HTR-8/SVneo (cell line): ENCODE measurements at places on chromosomes 2 and 18.

DNA sequence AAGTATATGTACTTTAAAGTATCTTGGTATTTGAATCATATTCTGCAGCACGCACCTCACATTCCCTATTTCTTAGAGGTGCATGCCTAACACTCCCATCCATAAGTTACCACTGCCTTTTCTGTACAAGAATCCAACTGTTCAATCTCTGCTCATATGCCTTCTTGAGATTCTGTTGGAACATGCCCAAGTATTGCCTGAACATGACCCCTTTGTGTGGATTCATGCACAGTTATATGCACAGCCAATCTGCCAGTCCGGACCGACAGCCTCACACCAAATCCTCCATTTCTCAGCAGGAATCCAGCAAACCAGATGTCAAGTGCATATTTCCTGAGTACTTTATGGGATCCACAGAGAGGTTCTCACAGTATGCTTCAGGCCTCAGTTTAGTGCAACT is 222.0 kb downstream of the TMEM182 start:
- no peak for DNase-seq

GRCh38 chr18:80170395-80171053 is 61.5 kb downstream of the ADNP2 start:
- no peak for DNase-seq

- DNase-seq: no peak
Observed at GRCh38 chr2:222998459-222998858, 53.5 kb upstream of the KCNE4 start.

DNA sequence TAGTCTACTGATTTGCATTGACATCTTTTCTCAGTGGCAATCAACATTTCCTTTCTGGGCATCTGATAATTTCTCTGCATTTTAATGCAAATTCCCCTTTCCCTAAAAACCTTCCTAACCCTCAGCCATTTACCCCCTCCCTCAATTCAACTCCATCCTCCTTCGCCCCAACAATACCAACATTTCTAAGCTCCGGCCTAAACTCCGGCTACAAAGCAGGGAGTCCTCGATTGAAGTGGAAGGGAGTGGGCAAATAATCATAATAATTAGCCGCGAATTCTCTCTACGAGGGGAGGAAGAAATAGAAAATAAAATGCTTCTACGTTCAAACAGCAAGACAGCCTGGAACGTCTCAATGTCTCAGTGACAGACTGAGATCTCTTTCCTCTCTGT is 4.6 kb downstream of the BCL11A start:
- DNase-seq: no peak

- DNase-seq: no peak
Observed at GRCh38 chr2:134148172-134148571, 105.7 kb upstream of the MGAT5 start.

DNA sequence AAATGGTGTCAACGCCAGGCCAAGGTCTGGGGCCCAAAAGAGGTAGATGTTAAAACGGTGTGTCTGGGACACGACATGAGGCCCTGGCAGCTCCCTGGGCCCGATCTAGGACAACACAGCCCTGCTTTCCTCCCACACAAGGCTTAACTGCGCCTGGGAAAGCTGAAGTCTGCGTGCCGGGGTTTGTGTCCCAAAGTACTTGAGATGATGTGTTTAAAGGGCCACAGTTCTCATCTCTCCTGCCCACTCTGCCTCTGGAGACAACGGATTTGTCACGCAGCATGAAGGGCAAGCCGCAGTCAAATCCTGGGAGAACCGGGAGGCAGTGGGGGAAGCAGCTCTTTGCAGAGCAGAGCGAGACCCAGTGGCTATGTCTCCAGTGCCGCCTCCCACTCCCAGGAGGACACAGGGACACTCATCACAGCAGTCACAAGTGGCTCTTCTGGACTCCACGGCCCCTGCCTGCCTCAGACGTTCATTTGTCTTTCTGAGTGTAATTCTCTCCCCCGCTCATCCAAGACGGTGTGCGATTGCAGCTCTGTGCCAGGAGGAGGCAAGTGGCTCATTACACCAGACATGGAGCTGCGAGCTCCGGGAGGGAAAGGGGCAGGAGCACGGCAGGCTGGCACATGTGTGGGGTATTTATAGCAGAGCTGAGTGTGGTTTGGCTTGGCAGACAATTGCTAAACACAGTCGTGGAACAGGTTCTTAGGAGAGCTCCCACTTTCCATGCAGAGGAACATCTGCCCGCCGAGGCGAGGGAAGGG is 57.7 kb upstream of the SEMA4C start:
- DNase-seq: no peak

DNA sequence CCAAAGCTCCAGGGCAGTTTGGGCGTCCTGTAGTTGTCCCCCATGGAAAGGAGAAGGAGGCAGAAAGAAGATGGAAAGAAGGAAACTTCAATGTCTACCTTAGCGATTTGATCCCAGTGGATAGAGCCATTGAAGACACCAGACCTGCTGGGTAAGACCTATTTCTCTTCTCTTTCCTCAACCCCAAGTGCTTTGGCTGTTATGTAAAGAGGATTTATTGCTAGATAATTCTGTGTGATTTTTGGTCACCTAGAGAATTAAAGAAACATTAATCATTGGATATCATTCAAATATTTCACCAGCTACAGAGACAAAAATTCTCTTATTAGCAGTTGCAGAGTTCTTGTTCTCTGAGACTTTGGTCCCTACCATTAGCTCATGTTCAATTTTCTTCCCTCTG is 1.9 kb downstream of the GALNT5 start:
- no peak for DNase-seq

GRCh38 chr18:46386788-46387187 is 270.2 kb downstream of the LOXHD1 start:
- DNase-seq: no peak

GRCh38 chr18:49412679-49413078 is 47.8 kb downstream of the DYM start:
- no peak for DNase-seq

DNA sequence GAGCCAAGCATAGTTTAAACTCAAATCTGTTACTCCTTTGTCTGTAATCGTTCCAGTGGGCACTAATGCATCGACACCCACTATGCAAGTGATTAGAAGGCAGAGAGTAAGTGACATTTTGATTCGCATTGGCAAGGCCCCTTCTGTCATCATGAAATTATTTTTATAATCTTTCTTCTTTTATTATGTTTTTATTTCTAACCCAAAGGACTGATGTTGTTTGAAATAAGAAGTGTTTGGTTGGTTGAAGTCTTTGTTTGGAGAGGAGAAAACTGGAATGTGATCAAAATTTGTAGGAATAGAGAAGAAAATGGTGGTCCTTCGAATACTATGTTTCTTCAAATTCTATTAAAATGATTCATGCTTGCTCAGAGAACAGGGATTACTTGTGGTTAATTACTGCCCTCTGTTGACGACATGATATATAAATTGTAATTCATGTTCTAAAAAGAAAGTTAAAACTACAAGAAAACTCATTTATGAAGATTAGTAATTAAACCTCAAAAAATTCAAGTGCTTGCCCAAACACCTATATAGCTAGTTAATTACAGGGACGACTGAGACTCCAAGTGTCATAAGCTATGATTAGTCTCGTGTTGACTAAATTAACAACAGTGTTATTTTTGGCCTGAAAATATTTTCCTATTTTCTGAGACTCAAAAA is 26.4 kb upstream of the TFPI start:
- DNase-seq: peak; percentile 41

DNA sequence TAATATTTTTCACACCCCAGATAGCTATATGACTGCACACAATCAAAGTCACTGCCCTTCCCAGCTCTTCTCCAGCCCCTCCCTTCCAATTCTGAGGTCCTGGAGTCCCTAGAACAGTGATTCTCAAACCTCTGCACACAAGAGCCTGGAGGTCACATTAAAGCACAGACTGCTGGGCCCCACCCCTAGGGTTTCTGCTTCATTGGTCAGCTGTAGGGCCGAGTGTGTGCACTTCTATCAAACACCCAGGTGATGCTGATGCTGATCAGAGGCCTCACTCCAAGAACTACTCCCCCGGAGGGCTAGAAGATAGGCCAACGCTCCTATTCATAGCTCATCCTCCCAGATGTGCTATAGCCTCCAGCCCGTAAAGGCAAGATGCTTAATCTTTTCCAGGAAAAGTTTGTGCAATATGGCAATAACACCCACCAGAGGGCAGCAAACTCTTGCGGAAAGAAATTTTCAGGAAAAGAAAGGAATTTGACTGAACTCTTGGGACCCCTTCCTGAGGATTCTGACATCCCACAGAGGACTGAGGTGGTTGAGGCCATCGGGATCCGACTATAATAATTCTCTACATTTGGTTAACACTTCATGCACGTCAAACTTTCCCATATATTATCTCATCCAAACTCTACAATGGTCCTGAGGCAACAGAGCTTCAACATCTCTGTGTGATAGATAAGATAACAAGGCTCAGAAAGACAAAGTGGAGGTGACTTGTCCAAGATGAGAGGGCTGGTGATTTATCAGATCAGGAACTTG is 194.2 kb upstream of the PKDCC start:
- DNase-seq: peak; percentile 57

DNA sequence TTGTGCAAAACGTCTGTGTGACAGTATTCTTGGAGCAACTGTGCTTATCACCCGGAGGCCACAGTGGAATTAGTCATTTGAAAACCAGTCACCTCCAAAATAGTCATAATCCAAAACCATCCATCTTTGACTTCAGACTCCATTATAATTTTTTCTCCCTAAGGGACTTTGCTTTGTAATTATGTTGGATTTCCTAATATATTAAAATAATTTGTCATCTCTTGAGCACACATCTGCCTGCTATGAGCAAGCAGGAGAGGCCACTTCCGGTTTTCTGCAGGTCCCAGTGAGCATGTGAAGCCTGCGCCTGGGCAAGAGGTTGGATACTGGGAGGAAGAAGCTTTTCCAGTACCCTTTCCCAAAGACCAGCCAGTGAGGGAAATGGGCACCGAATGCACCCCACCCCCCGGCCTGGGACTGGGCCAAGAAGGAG is 57.7 kb downstream of the ODC1 start:
- no peak for DNase-seq

DNA sequence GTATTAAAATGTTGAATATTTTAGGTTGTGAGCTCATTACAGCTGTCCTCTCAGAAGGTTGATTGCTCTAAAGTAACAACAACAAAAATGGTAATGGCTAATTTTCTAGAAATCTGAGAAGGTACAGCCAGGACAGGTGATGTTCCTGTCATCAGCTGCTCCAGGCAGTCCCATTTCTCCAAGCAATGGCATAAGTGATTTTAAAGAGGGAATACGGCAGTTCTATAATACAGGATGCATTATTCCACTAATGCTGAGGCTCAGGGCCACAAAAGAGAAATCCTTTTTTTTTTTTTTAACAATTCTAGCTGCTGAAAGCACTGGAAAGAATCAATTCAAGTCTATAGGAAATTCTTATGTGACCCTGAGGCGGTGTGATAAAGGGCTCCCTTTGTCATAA is 199.9 kb downstream of the PMAIP1 start:
- no peak for DNase-seq

- no peak for DNase-seq
Observed at GRCh38 chr2:218776488-218776887, 5.5 kb upstream of the CYP27A1 start.

DNA sequence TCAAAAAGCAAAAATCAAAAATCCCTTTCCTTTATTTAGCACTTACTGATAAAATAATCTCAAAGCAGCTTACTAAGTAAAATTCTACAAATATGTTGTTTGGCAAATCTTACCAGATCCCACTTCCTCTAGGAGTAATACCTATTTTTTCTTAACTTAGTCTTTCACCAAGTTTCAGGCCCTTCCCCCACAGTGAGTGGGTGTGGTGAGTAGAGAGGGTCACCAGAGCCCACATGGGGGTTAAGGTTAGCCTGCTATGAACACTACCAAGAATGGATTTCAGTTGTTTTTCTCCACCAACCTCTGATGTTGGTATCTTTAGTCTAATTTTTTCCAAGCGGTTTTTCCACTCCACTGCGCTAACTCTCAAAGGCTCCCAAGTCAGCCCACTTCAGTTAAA is 23.2 kb downstream of the PIAS2 start:
- no peak for DNase-seq

DNA sequence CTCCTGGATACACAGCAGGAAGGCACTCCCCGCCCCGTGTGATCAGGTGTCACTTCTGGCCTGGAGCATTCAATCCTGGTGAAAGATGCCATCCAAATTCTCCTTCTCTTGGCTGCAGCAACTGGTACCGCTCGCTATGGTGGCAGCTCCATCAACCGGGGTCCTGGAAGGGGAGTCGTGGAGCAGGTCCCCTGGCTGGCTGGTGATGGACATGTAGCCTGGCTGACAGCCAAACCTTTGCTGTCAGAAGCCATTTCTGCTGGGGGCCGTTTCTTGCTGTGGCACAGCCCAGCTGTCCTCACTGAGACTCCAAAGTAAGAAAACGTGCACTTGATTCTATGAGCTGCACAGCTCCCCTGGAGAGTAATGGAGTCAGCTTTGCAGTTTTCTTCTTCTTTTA is 7.1 kb upstream of the CYS1 start:
- DNase-seq: no peak

- DNase-seq: no peak
Observed at GRCh38 chr2:124542932-124543640, 518.0 kb downstream of the CNTNAP5 start.

DNA sequence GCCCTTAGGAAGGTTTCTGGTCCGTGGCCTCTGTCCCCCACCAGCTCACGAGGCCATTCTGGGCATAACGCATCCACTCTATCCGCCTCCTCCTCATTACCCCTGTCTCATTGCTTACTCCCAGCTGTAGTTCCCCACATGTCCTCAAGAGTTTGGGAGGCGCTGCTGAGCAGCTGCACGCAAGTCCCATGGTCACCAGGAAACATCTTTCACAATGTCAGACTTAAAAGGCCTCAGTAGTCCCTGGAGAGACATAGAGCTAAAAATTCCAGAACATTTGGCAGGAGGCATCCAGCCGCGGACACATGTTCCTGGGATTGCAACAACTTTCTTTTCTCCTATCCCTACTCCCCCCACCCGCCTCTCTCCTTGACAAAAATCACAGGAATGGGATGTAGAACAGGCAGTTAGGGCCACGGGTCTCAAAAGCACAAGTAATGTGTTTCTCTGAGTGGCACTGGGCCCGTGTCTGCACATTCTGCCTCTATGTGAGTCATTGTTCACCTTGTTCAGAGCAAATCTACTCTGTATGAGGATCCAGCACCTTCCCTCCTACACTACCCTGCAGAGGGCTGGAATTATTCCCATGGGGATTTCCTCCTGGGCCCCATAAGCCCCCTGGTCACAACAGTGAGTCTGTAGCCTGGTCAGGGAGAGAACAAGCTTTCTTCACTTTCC is 8.1 kb downstream of the LBH start:
- DNase-seq: peak; percentile 70

GRCh38 chr2:42916324-42916723 is 123.9 kb upstream of the HAAO start:
- DNase-seq: no peak
